ENCODE measurements at places on chromosomes 13 and 19.

- DNase-seq = peak; percentile 2
Observed at GRCh38 chr13:59906413-59907049, 257.2 kb downstream of the DIAPH3 start.

DNA sequence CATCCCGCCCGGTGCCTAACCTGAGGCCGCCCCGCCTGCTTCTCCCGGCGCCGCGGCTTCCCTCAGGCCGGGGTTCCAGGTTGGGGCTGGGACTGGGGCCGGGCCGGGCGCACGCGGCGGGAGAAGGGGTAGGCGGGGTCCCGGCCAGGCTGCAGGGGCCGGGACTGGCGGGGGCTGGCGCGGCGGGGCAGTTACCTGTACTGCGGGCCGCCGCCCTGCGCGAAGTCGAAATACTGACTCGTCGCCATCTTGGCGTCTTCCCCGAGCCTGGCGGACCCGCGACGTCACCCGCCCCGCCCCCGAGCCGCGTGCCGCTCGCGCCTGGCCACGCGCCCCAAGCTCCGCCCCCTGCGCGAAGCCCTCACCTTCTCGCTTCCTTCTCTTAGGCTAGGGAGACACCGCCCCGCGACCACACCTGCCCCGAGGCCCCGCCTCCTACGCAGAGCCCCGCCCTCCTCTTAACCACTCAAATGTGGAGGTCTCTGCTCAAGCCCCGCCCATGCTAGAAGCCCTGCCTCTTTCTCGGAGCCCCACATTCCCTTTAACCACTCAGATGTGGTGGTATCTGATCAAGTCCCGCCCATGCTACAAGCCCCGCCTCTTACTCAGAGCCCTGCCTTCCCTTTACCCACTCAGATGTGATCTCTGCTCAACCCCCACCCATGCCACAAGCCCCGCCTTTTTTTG is at the start of gene ZFR2:
TSS of gene ZFR2 (minus strand) at position 269 of the 687 bp plus-strand sequence. CDS start at position 248, 21 bp downstream.
- peak; percentile 24 for DNase-seq

GRCh38 chr19:49573425-49573824 is 6.9 kb downstream of the NOSIP start:
- no peak for DNase-seq

DNA sequence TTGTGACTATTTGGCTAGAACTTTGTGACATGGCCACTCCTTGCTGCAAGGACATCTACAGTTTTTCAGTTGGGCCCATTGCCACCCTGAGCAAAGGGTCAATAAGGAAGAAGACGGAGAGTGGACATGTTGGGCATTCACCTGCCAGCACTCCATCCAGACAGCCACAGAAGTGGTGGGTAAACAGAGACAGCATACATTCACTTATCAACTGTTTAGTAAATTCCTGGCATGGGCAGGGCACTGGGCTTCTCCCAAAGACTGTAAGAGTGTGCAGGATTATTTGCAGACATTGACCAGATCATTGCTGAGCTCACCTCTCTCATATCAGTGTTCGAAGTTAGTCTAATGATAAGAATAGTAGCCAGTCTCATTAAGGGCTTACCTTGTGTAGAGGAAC is 29.2 kb downstream of the SIPA1L3 start:
- no peak for DNase-seq

- DNase-seq = no peak
Observed at GRCh38 chr13:25300861-25301346, 521 bp upstream of the NUP58 start.

GRCh38 chr13:73602295-73602694 is 531.9 kb downstream of the KLF12 start:
- DNase-seq = peak; percentile 3

DNA sequence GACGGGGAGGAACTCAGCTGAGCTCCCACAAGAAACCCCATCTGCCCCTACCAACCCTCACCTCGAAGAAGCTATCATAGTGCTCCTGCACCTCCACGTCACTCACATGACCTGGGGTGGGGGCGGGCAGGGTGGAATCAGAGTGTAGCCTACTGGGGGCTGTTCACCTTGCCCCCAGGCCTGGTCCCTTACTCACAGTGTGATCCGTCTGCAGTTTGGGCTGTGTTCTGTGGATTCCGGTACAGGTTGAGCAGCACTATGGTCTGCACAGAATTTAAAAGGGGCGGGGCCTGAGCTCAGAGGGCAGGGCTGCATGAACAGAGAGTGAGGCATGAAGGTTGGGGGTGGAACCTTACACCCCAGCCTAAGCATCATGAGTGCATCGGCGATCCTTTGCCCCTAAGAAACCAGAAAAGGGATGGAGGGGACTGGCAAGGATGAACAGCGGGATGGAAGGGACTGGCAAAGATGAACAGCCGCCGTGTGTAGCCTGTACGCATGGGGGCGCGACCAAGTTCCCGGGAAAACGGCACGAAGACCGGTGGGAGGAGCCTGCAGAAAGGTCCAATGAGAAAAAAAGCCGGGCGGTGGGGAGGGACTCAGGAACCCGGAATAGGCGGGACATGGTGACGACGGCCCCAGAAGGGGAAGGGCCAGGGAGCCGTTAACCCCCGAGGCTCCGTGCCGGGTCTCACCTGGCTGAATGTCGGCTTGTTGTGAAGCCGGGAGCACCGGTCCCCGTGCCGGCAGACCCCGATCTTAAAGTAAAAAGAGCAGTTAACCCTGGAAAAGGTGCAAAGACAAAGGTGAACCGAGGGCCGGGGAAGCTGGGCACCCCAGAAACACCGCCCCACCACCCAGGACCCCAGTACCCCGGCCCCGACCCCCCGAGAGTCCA is 539 bp downstream of the U2AF1L4 start:
- DNase-seq = peak; percentile 96

- no peak for DNase-seq
Observed at GRCh38 chr19:29233591-29233990, 20.6 kb upstream of the UQCRFS1 start.

DNA sequence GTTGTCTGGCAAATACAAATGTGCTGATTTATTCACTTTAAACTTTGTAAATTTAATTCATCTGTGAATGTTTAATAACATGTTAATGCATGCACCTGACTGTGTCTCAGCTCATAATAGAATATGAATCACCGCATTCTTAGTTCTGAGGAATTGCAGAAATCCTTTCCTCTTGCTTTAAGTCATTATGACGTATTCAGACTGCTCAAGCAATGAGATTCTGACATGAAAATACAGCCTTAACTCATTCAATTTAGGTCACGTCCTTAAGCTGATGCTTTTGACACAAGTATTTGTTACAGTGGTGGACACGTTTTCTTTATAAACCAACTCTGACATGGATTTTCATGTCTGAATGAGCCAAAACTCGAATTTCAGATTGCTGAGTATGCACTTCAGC is 541.0 kb upstream of the KLF12 start:
- no peak for DNase-seq

- no peak for DNase-seq
Observed at GRCh38 chr19:38183251-38183897, 40.6 kb downstream of the DPF1 start.

DNA sequence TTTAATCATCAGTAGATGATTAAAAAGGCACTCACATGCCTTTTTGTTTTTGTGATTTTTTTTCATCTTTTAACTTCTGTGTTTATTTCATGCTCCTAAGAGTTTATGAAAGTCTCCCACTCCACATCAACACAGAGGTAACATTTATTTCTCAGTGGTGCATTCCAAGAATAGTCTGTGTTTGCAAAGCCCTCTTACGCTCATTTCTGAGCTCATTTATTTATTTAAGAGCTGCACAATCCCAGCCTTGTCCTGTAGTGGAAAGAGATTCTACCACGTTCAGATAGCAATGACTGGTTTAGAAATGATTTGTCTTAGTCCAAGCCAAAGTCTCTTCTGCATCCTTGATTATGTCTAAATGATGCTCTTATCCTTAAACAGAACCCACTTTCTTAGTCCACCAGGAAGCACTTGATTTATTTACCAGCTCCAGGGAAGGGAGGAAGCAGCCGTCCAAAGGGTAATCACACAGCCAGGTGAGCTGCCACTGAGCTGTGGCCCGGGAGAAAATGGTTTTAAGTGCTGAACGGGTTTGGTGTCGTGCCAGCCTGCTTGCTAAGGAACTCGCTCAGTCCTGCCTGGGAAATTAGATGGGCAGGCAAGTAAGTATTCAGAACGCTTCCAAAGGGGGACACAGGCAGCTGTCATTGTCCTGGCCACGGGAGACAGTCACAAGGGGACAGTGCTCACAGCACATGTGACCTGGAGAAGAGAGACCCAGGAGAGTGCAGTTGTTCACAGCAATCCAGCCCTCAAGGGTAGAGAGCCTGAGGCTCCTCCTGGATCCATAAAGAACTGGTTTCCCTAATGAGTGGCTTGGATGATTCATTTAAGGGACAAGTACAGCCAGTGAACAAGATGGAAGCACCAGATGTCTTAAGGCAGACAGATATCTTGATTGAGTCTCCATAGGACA is 131.8 kb upstream of the WASF3 start:
- DNase-seq = no peak

DNA sequence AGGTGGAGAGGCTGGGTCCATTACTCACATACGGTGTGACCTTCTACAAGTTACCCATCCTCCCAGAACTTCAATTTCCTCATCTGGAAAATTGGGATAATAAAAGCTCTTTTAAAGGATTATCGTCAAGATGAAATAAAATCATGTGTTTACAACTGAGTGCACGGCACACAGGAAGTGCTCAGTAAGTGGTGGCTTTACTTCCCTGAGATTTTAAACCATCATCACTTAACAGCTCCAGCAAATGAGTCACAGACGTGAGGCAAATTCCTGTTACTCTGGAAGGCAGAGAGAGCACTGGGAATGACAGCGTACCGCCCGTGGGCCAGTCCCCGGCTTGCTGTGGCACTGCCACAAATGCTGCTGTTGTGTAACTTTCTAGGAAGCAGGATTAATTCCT is 64.1 kb downstream of the MRPL57 start:
- DNase-seq = no peak

DNA sequence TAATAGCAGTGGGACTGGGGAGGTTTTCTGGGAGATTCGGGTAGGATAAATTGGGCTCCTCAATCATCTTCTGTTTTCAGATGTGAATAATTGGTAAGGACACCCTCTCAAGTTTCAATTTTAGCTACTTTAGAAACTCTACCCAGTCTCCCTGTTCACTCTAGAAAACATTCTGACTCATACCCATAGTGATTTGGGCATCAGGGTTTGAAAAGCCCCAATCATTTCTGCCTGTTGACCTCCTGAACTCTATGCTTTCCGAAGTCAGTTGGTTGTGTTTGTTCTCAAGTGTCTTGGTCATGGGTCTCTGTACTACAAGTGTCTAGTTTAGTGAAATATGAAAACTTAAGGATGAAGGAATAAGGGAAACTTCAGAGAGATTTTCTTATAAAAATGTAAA is 911.3 kb upstream of the GPC6 start:
- no peak for DNase-seq

- peak; percentile 27 for DNase-seq
Observed at GRCh38 chr19:55340784-55341147, 1.1 kb downstream of the KMT5C start.

DNA sequence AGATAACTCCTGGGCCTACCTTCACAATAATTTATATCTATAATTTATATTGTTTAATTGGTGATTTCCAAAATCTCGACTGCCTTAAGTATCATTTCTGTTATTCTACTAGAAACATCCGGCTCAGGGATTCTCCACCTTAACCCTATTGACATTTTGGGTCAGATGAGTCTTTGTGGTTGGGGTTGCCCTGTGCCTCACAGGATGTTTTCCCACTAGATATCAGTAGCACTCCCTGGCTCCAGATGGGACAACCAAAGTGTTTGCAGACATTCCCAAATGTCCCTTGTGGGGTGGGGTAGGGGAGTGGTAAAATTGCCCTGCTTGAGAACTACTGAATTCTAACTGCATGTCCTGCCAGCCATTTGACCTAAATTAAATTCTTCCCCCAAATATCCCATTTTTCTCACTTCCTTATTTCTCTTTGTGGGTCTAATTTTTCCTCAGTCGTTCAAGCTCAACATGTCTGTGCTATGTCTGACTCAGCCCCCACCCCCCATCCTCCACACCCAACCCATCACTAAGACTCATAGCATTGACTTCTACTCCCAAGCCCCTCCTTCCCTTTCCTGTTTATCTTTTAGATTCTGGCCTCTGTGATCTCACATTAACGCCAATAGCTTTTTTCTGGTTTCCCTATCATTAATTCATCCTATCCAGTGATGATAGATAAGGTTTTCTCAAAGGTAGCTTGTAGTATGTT is 545.1 kb downstream of the EFNB2 start:
- no peak for DNase-seq

DNA sequence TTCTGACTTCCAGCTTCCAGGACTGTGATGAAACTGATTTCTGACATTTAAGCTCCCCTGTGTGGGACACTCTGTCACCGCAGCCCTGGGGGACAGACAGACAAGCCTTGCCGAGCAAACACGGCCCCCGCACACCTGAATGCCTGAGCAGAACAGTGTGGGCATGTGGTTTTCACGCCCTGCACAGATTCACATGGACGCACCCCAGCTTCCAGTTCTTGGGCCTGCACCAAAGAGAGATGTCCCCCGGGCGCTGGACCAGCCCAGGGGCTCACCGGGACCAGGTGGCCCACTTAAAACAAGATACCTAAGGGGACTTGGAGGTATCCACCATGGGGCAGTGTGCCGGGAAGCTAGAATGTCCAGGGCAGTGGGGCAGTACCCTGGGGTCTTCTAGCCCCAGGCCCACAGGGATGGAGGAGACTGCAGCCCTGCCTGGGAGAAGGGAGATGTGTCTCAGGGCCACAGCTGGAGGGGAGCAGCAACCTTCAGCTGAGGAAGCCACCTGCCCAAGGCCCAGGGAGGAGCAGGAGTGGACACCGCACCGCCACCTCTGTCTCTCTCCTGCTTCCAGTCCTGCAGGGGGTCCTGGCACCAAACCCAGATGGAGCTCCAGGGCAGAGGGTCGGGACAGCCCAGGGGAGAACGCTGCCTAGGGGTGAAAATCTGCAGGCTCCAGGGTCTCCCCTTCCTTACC is 50.5 kb downstream of the SOX1 start:
- DNase-seq = no peak

DNA sequence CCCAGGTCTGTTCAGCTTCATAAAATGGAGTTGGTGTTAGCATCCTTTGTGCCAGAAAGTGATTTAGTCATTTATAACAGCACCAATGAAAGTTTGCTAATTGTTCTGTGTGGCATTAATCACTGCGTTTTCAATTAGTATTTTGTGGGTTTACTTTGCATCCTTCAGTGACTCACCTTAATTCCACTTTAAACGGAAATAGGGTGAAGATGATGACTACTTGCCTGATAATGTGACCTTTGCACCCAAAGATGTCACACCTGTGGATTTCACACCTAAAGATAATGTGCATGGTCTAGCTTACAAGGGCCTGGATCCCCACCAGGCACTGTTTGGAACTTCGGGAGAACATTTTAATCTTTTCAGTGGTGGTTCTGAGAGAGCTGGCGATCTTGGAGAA is 15.0 kb downstream of the GPATCH1 start:
- no peak for DNase-seq
